Smooth muscle cell of the brain vasculature (primary cell): ENCODE measurements at places on chromosomes 4 and X.

GRCh38 chr4:99807666-99808065 is 9.0 kb upstream of the DAPP1 start:
- no peak for DNase-seq

DNA sequence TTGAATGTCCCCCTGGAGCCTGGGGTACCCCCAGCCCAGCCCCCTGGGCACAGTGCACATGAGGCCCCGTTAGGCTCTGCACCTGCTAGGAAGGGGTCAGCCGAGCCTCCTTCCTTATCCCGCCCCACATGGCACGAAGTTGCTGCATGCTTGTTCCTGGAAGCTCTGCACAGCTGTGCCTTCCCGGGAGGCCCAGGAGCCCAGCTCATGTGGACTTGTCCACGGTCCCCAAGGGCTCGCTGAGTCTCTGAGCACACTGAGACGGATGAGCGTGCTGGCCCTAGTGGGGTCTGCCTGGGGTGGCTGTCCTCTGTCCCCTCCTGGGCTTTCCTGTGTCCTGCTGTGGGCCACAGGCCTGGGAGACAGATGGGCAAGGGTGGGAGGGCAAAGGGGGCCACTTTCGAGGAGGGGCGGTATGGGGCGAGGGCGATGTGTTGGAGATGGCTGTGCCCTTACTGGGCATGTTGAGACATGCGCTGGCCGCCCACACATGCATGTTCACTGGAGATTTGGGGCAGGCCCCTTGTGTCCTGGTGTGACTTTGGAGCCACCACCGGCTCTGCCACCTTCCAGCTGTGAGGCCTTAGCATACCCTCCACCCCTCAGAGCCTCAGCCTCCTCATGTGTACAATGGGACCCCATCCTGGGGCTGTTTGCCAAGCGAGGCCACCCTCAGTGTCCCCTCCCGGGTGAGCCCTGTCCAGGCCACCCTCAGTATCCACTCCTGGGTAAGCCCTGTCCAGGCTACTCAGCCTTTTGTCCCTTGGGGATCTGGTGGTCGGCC is 237.6 kb downstream of the AFAP1 start:
- DNase-seq, result no peak

- DNase-seq, result no peak
Observed at GRCh38 chr4:162061214-162061613, 102.6 kb downstream of the FSTL5 start.

- DNase-seq, result no peak
Observed at GRCh38 chrX:20668550-20668949, 401.8 kb upstream of the RPS6KA3 start.

- DNase-seq, result no peak
Observed at GRCh38 chr4:60989141-60989540, 211.0 kb upstream of the ADGRL3 start.

- no peak for DNase-seq
Observed at GRCh38 chrX:40722930-40723329, 12.4 kb downstream of the MED14 start.

DNA sequence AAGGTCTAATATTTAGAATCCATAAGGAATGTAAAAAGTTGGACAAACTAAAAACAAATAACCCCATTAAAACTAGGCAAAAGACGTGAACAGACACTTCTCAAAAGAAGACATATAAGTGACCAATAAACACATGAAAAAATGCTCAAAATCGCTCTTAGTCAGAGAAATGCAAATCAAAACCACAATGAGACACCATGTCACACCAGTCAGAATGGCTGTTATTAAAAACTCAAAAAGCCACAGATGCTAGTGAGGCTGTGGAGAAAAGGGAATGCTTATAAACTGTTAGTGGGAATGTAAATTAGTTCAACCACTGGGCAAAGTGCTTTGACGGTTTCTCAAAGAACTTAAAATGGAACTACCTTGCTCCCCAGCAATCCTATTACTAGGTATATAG is 674.3 kb upstream of the MAGEB2 start:
- DNase-seq, result no peak
